Fibroblast of lung (primary cell): ENCODE measurements at places on chromosomes 1 and 21.

- DNase-seq, result no peak
Measured at GRCh38 chr1:175792136-175792535, 48.7 kb upstream of the TNR start.

GRCh38 chr1:109400035-109400655 is 2.4 kb upstream of the SORT1 start:
- DNase-seq, result no peak

DNA sequence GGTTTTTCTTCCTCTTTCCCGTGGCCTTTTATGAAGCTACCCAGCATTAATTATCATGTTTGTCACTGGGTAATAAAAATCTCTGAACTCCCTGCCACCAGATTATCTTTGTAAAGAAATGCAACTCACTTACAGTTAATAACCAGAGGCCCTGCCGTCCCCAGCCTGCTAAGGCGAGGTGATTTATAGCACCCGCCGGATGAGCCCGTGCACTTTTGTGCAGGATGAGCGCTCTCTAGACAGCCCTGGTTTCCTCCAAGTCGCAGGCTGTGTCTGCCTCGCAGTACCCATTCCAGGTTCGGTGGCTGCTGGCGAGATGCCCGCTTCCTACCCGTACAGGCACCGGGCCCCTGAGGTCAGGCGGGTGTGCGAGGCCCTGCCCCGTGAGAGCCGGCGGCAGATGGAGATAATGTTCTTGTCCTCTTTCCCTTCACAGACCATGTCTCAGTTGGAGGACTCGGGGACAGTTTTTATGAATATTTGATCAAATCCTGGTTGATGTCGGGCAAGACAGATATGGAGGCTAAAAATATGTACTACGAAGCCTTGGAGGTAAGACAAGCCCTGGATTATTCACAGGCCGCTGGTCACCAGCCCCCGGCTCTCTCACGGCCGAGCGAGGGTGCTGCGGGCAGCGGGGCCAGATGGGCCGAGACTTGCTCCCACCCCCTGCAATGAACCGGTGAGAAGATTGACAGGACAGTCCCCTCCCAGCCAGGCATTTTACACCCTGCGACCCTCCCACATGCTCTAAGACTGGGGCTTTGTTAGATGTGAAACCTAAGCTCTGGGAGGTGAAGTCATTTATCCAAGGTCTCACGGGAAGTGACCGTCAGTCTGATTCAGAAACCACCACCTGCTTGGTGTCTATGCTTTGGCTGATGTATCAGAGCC is 28.5 kb upstream of the SELENON start:
- DNase-seq, result peak; percentile 50

DNA sequence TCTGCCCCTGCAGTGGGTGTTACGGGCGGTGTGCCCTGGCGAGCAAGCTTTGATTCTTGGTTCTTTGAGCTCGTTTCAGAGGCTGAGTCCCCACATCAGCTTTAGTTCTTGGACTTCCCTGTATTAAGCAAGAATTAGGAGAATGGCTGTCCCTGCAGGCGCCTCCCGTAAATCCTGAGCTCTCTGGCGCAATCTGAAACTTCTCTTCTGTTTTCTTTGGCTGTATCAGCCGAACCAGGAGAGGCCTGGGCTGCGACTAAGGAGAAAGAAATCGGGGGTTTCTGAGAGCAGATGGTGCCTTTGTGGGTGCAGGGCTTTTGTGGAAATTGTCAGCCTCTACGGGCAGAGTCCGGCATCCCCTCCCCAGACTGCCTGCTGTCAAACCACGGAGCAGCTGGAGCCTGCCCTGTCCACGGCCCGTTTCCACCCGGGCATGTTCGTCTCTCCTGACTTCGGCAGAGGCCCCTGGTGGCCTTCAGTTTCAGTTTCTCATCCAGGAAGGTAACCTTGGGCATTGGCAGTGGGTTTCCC is 17.9 kb downstream of the CSTB start:
- peak; percentile 51 for DNase-seq

GRCh38 chr1:214615109-214615508 is 12.1 kb downstream of the CENPF start:
- peak; percentile 42 for DNase-seq

GRCh38 chr1:89989799-89990198 is 5.1 kb upstream of the ZNF326 start:
- DNase-seq, result no peak

GRCh38 chr1:47175227-47175934 is 14.5 kb downstream of the PDZK1IP1 start:
- peak; percentile 60 for DNase-seq

- no peak for DNase-seq
Measured at GRCh38 chr1:3717715-3718601, 34.3 kb upstream of the CCDC27 start.
